ENCODE measurements at places on chromosomes 3 and 15.

- no peak for DNase-seq
Observed at GRCh38 chr3:177523067-177523675, 325.9 kb upstream of the TBL1XR1 start.

GRCh38 chr15:46242935-46243334 lies 608.1 kb downstream of the SQOR start:
- no peak for DNase-seq

- DNase-seq: no peak
Observed at GRCh38 chr3:134904241-134904771, 109.2 kb downstream of the EPHB1 start.

DNA sequence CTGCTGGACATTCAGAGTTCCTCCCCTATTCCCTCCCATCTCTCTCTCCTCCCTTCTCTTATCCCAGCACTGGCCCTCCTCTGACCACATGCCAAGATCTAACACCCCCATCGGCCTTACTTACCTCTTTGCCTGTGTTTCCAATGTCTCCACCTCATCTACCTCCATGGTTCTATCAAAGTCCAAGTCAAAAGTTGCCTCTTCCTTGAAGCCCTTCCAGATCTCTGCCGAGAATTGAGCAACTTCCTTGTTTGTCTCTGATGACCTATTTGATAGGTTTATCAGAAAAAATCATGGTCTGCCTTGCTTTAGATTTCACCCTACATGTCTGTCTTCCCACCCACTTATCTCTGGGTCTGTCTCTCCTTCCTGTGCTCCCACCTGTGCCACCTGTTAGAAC lies 69.7 kb upstream of the ITGA11 start:
- DNase-seq: no peak

DNA sequence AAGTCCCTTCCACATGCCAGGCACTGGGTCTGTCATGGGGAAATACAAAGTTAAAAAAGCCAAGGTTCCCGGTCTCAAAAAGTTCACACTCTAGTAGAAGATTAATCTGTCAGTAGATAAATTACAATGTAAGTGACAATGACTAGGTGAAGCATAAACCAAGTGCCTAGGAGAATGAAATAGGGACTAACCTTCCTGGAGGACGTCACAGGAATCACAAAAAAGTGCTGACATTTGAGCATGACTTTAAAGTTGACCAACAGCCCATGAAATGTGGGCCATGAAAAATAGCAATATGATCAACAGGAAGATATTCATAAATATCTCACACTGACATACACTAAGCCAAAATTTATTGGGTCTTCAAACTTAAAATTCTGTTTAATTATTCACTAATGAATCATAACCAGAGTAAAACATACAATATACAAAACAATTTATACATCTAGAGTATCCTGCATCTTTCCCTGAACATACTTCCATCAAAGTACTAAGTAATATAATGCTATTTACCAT lies 20.0 kb downstream of the COPS2 start:
- no peak for DNase-seq

DNA sequence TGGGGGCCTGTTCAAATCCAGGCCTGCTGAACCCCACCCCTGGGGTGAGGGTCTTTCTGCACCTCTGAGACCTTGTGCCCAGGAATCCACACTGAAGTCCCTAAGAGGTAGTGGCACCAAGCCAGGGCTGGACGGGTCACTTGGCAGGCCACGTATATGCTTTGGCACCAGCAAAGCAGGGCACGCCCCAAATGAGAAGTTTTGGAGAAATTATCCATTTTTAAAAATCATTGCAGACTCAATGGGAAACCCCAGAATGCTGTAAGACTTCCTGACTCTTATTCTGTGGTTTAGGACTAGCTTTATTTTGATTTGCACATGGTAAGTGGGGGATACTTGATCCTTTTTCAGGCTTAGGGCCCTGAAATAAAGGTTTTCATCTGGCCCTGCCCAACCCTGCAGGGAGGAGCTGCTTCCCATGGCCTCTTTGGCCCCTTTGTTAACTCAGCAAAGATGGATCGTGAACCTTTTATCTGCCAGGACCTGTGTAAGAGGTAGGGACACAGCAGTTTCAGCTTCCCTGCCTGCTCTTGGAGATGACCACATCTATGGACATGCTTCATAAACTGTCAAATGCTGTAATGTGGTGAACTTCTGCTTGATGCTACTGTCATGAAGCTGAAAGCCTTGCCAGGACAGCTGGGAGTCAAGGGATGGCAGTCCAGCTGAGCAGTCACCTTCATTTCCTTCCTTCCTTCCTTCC lies 88.0 kb downstream of the HMG20A start:
- no peak for DNase-seq

DNA sequence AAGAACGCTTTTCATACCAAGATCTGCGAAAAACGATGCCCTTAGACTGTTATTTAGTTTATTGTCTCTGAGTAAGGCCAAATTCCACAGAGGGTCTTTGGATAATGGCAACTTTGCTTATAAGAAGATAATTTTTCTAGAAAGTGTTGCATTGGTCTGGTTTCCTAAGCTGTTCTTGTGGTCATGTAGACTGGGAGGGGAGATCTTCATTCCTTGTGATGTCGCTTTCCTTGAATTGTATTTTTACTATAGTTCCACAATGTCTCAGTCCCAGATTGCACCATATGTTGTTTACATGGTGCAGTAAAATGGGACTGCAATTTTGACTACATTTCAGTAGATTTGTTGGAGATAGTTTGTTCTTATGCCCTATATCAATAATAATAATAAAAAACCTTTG lies 28.8 kb upstream of the ST3GAL6 start:
- no peak for DNase-seq

GRCh38 chr3:132006605-132007204 lies 28.1 kb downstream of the CPNE4 start:
- no peak for DNase-seq

DNA sequence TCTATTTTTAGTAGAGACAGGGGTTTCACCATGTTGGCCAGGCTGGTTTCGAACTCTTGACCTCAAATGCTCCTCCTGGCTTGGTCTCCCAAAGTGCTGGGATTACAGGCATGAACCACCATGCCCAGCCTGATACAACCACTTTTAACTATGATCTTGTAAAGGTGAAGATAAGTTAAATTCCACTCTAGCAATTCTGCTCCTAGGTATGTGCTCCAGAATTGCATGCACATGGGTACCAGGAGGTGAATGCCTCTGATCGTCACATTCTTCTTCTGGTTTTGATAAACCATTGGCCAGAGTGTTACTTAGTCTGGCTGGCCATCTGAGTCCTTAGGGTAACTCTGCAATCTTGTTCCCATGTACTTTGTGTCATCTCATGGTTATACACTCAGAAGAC lies 22.3 kb downstream of the CSPG5 start:
- DNase-seq: no peak

DNA sequence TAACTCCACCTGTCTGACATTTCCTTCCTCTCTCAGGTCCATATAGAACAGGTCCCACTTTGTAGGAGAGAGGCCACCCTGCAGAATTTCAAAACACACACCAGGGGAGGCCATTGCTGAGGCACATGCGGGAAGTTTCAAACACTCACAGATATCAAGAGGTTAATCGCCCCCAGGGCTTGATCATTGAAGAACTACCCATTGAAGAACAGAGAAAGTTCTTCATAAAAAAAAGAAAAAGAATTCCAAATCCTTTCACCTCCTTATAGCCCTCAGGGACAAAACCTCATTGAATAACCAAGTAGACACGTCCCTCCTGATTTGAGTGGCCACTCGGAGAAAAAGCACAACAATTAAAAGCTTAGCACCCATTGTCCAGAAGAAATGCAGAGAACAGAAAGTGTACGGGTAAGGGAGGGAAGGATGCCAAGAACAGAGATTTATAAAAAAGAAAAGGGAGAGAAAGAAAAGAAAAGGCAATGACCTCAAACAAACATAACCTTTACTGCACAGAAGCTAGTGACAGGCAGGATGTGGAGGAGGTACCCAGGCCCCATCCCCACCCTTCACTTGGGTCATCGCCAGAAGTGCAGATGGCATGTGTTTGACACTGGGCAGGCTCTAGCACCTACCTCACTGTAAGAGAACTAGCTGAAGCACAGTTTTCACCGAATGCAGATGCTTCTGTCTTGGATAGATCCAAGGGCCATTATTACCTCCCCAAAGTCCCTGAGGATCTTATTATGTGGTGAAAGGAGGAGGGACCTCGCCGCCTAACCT lies 112.3 kb upstream of the HES1 start:
- no peak for DNase-seq

- no peak for DNase-seq
Observed at GRCh38 chr3:57783186-57784088, 27.3 kb downstream of the SLMAP start.

- no peak for DNase-seq
Observed at GRCh38 chr3:135083179-135083578, 288.1 kb downstream of the EPHB1 start.

- DNase-seq: peak; percentile 25
Observed at GRCh38 chr3:66499881-66500575, 794 bp downstream of the LRIG1 start.

- peak; percentile 5 for DNase-seq
Observed at GRCh38 chr3:158918008-158918407, 116.2 kb downstream of the MFSD1 start.

- no peak for DNase-seq
Observed at GRCh38 chr3:122247825-122248185, 64.3 kb downstream of the CASR start.

DNA sequence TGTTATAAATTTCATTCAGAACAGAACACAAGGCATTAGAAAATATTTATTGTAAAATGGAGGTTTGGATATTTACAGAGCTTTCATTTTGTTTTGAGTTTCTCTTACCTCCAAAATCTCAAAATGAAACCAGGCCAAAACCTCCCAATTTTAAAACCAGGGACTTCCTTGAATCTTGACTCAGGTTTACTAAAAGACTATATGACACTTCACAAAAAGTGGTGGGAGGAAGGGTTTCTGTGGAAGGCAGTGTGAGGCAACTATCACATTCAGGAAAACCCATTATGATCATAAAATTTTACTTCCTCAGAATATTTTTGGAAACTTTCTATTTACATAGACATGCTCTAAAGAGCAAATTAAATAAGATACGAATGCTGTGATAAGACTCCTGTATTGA lies 205.8 kb upstream of the EOMES start:
- no peak for DNase-seq

- DNase-seq: no peak
Observed at GRCh38 chr3:149247008-149247710, 25.5 kb upstream of the CP start.

GRCh38 chr3:157294953-157295352 lies 135.0 kb upstream of the CCNL1 start:
- DNase-seq: no peak

- no peak for DNase-seq
Observed at GRCh38 chr3:52388933-52389332, 56.0 kb downstream of the SEMA3G start.

DNA sequence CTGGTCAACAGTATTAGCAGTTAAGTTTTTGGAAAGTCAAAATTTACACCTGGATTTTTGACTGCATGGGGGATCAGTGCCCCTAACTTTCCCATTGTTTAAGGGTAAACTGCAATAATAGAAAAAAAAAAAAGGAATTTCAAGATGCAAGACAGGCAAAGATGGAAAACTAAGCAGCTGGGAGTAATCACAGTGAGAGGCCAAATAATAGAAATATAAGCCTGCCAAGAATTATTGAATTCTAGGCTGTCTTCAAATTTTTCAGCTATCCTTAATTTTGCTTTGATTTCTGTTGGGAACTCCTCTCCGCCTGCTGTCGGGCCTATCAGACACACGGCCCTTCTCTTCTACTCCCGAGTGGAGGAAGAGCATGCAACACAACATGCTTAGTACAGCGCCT lies 215.5 kb upstream of the LMCD1 start:
- no peak for DNase-seq

DNA sequence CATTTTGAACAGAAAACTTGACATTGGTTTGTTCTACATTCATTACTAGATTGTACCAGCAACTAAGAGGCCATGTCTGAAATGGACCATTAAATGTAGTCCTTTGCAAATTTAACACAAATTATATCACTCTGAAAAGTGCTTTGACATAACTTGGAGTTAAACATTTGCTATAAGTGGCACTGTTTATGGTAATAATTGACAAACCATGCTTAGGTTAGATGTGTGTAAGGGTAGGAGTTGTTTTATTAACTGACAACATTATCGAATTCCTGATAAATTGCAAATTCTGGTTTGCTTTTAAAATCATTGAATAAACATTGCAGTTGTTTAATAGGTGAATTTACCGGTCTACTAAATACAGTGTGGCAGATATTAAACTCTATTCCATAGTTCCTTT lies 6.1 kb upstream of the TMEM207 start:
- no peak for DNase-seq

- no peak for DNase-seq
Observed at GRCh38 chr15:65305776-65306175, 1.3 kb downstream of the RNU5B-1 start.

- DNase-seq: no peak
Observed at GRCh38 chr3:23481011-23481615, 278.0 kb downstream of the UBE2E2 start.

DNA sequence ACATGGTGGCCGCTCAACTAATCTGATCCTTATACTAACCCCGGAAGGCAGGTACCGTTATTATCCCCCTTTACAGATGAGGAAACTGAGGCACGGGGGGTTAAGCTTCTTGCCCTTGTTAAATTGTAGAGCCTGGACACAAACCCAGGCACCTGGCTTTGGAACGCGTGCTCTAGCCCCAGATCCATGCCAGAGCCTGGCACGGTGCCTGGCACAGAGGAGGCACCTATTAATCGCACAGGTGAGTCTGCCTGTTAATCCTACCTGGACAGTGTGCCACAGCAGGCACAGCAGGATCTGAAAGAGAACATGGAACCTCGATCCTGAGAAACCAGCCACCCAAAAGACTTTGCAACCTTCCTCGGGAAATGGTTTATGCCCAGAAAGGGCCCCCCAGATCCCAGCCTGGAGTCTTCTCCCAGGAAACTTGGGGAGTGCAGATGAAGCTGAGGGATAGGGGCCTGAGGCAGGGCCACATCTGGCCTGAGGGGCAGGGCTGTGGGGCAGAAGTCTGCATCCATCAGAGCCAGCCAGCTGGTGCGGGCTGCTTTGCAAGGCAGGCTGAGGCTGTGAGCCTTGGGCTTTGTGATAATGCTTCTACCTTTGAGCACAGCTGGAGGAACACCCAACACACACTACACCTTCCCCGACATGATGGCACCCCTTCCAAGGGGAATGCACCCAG lies 55.3 kb upstream of the SLC6A1 start:
- DNase-seq: no peak

DNA sequence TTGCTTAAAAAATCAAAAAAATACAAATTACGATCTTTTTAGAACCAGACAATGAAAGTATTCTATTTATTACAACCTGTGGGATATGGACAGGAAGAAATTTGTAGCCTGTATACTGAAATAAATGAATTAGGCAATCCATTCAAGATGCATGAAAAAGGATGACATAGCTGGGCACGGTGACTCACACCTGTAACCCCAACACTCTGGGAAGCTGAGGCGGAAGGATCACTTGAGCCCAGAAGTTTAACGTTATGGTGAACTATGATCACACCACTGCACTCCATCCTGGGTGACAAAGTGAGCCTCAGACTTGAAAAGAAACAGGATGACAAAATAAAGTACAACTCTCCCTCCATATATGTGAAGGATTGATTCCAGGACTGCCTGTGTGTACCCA lies 74.1 kb downstream of the MSL2 start:
- no peak for DNase-seq

GRCh38 chr3:111728566-111728935 lies 130.5 kb upstream of the PHLDB2 start:
- DNase-seq: no peak

All from T-helper 1 cell (primary cell).